Nucleus accumbens (tissue), 56 donors: ENCODE measurements at places on chromosomes 11 and 22.

DNA sequence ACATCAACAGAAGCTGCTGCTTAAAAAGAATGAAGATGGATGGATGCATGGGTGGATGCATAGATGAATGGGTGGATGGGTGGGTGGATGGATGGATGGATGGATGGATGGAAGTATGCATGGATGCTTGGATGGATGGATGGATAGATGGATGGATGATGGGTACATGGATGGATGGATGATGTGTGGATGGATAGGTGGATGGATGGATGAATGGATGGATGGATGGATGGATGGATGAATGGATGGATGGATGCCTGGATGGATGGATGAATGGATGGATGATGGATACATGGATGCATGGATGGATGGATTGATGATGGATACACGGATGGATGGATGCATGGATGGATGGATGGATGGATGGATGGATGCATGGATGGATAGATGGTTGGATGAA is 110.8 kb downstream of the LDLRAD3 start:
- DNase-seq, result no peak

- no peak for DNase-seq
Observed at GRCh38 chr11:115893461-115894099, 389.4 kb upstream of the CADM1 start.

DNA sequence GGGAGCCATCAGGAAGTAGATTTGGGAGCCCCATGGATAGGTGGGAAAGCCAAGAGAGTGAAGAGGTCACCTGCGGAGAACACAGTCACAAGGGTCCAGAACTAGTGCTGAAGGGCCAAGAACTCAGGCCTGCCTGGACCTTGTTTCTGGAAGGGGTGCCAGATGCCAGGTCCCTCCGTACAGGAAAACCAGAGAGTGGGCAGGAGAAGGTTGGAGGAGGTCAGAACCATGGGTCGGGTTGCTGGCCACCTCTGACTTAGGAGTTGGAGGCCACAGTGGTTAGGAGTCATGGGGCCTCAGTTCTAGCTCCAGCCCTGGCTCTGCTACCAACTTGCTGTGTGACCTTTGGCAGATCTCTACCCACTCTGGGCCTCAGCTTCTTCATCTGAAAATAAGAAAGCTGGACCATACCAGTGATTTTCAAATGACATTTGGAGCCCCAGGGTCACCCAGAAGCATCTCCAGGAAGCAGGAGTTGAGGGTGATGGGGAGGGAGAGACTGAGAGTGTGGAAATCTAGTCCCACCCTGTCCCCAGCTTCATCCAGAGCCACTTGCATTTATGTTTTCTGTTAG is 20.8 kb upstream of the TUB start:
- no peak for DNase-seq

GRCh38 chr11:74474316-74474715 is 7.0 kb upstream of the KCNE3 start:
- DNase-seq, result no peak

GRCh38 chr22:27918341-27919221 is 475 bp downstream of the PITPNB start:
- DNase-seq, result peak; percentile 48

- DNase-seq, result no peak
Observed at GRCh38 chr11:103994094-103994493, 42.3 kb upstream of the DDI1 start.

- DNase-seq, result no peak
Observed at GRCh38 chr22:20565079-20565734, 57.8 kb downstream of the MED15 start.

DNA sequence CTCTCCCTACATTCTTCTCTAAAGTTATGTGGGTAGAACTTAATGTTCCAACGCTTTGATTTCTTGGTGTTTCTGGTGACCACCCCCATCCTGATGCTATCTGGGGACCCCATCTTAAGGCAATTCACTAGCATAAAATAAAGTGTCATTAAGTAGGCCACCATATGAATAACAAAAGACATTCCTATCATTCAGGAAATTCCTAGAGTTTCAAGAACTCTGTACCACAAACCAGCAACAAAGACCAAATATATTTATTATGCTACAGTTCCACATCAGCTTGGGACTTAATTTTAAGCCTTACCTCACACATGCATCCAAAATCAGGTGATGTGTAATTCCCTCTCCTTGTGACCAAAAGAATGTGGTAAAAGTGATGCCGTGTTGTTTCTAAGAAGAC is 254.6 kb upstream of the LRRC4C start:
- DNase-seq, result no peak

- DNase-seq, result no peak
Observed at GRCh38 chr11:13328286-13328685, 50.7 kb downstream of the BMAL1 start.

DNA sequence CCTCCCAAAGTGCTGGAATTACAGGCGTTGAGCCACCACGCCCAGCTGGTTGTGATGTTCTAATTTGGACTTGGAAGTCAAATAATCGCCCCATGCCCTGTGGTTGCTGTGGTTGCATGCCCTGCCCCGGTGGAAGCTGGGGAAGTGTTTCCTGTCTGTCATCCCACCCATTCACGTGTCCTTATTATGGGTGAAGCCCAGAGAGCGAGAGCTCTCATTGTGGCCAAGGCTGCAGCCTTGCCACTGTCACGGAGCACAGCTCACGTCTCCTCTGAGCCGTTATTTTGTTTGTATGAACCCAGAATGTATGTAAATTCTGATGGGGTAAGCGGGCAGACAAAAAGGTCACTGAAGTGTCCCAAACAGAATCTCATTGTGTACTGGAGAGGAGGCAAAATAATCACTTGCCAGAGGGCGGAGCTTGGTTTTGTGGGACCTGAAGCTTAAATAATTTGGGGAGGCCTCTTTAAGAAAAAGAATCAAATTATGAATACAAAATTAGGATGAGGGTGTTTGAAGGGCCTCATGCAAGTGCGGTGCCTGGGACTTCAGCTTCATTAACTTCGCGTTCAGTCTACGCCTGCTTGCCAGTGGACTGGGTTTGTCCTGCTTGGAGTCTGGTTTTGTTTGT is 25.8 kb upstream of the TREH start:
- no peak for DNase-seq

DNA sequence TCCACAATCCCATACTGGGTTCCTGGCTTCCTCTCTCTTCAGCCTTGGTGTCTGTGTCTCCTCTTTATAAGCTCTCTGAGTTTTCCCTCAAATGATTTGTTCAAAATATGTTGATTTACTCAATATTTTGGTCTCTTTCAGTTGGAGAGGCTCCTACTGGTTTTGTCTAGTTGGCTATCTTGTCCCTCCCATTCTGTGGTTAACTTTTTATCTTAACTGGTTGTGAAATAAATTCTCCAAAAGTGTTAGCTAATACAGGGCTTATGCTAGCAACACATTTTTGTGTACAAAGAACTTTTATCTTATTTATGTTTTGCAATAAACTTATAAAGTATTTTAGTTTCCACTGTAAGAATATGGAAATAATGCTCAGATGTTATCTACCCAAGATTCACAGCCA is 200.9 kb downstream of the AASDHPPT start:
- no peak for DNase-seq

DNA sequence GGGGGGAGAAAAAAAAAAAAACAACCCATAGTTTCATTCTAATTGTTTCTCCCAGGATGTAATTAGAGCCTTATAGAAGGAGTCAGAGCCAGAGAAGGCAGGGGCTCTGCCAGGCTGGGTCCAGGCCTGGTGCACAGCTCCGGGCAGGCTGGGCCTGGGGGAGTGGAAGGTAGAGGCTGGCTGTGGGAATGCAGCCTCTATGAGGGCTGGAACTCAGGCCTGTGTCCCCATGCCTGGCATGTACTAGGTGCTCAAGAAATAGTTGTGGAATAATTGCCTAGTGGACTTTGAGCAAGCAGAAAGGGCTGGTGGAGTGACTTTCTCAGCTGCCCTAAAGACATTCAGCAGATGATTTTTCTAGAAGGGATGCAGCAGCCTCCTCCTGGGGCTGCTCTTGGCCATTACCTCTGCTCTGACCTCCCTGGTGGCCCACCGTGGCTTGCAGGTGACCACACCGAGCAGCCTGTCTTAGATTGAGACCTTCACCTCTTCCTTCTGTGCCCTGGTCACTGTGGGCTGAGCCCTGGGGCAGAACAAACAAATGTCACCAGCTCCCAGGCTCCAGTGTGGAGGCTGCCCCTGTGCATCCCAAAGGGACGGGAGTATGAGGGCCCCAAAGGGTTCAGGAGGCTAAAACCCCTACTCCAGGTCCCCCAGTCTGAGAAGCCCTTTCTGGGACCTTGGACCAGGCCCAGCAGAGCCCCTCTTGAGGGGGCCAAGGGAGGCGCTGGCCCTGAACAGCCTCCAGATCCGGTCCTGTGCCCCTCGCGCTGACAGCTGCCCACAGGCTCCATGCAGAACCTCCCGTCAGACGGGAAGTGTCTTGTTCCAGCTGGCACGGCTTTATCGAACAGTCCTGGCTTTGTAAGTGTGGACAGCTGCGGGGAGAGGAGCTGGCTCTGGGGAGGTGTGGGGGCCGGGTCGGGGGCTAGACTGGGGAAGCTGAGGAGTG is 18.8 kb downstream of the MYEOV start:
- no peak for DNase-seq

DNA sequence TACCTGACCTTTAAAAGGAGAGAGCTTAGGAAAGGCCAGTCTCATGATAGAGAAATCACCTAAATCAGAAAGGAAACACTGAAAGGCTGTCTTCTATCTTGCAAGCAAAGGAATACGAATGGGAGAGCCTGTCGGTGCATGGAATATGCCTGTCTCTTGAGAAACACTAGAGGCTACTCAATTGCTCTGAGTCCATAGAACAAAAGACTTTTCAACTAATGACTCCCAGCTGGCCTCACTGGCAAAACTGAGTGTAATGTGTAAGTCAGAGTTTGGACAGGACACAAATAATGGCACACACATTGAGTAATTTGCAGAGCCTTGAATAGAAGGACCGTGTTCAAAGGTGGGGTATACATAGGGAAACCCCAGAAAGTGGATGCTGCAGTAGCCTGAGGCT is 171.0 kb upstream of the ARHGAP20 start:
- no peak for DNase-seq

GRCh38 chr11:70146299-70146698 is 56.8 kb upstream of the FADD start:
- no peak for DNase-seq

GRCh38 chr22:42648368-42649245 is 585 bp downstream of the CYB5R3 start:
- peak; percentile 57 for DNase-seq
